ENCODE measurements at places on chromosomes 3 and 15.

- DNase-seq = no peak
These were observed 700 bp downstream of the MKRN2 start for GRCh38 chr3:12557473-12558100.

GRCh38 chr3:118059096-118059495 is 975.5 kb downstream of the IGSF11 start:
- no peak for DNase-seq

DNA sequence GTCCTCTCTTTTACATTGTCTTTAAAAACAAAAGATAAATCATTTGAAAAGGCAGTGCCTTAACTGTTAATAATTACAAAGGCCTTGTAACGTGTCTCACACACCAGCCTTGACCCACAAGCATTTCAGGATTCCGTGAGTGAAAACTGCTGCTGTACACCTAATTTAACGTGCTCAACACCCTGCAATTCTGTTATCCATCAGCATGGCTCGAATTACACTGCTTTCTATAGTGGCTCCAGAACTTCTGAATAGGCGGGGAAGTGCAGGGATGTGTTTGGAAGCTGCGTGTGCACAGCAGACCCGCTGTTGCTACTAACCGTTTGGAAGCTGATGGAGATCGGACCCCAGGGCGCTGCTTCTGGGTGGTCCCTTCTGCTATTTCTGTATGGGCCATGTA is 9.9 kb upstream of the ETFA start:
- DNase-seq = no peak

- DNase-seq = no peak
These were observed 95.3 kb downstream of the ITPR1 start for GRCh38 chr3:4588466-4588865.

- no peak for DNase-seq
These were observed 177.1 kb downstream of the UACA start for GRCh38 chr15:70586241-70586640.

GRCh38 chr3:140844072-140844471 is 97.6 kb upstream of the SLC25A36 start:
- DNase-seq = no peak

DNA sequence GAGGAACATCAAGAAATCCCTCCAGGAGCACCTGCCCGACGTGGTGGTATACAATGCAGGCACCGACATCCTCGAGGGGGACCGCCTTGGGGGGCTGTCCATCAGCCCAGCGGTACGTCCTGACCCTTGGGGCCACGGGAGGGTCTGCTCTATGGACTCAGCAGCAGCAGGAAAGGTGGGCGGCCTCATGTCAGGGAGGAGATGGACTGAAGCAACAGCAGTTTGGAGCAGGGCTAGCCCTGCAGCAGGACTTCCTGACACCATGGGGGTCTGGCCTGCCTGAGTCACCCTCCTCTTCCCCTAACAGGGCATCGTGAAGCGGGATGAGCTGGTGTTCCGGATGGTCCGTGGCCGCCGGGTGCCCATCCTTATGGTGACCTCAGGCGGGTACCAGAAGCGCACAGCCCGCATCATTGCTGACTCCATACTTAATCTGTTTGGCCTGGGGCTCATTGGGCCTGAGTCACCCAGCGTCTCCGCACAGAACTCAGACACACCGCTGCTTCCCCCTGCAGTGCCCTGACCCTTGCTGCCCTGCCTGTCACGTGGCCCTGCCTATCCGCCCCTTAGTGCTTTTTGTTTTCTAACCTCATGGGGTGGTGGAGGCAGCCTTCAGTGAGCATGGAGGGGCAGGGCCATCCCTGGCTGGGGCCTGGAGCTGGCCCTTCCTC is 24.2 kb downstream of the HDAC11 start:
- no peak for DNase-seq

DNA sequence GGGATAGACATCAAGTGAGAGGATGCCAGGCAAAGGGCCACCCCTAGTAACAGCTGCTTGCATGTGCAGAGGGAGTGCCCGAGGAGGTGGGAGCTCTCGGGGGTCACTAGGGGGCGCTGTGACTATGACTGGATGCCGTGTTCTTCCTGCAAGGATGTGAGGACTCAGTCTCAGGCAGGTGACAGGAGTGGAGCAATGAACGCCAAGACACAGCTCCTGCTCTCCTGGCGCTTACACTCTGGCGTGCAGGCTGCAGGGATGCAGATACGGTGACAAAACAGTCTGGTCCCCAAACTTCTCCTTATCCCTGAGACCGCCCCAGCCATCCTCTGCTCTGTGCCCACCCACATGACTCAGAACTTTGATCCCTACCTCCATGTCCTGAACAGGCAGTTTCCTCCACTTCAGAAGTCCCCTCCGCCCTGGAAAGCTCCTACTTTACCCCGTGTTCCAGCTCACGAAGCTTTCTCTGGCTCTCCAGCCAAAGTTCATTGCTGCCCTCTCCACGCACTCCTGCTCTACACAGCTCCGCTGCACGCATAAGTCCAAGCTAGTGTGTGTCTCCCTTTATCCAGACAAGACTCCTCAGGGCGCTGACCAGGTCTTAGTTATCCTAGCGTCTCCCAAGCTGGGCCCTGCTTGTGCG is 14.7 kb downstream of the RHOV start:
- peak; percentile 91 for DNase-seq

GRCh38 chr15:40852529-40852928 is 8.7 kb downstream of the SPINT1 start:
- no peak for DNase-seq

GRCh38 chr15:30671309-30671708 is 45.4 kb downstream of the ARHGAP11B start:
- no peak for DNase-seq

DNA sequence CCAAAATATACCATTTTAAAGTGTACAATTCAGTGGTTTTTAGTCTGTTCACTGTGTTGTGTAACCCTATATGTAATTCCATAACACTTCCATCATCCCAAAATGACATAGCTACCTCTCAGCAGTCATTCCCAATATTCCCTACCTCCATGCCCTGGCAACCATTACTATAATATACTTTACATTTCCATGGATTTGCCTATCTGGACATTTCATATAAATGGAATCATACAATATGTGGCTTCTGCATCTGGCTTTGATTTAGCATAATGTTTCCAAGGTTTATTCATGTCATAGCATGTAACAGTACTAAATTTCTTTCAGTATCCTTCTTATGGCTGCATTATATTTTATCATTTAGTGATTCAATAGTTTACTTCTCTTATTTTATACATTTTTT is 25.3 kb downstream of the FAM98B start:
- no peak for DNase-seq

DNA sequence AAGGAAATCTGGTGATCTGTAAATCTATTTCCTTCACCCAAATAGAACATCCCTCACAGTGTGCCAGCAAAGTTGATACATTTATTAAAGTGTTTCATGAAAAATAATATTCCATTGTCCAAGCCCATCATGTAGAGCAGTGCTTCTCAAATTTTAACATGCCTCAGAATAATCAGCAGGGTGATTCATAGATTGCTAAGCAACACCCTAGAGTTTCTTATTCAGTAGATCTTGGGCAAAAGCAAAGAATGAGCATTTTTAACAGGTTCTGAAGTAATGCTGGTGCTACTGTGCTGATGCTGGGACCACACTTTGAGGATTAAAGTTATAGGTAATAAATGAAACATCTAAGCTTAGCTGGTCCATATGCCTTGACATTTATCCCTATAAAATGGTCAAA is 210.5 kb downstream of the ZIC4 start:
- DNase-seq = no peak

DNA sequence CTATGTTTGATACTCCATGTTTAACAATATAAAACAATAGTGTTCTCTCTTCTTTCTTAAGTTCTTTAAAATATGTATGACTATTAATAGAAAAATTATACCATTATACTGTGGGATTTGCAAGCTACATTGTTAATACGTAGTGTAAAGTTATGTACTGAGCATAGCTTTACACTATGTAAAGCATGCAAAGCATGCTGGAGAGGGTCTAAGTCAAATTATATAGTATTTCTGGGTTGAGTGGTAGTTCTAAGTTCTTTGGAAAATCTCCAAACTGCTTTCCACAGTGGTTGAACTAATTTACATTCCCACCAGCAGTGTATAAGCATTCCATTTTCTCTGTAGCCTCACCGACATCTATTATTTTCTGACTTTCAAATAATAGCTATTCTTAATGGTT is 253.0 kb downstream of the RAP2B start:
- DNase-seq = no peak

DNA sequence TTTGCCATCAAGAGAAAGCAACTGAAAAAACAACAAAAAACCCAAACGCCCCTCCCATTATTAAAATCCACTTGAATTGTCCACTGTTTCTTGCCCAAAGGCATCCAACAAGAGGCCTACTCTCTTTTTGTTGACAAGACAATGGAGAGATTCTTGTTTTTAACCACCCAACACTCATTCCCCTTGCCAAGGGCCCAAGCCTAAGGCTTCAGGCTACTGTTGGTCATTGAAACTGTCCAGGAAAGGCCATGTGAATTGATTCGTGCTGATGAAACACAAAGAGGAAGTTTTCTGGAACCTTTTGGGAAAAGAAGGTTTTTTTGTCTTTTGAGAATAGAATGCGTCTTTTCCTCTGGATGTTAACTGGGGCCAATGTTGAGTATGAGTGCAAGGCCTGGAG is 157.4 kb upstream of the PFN2 start:
- DNase-seq = no peak

DNA sequence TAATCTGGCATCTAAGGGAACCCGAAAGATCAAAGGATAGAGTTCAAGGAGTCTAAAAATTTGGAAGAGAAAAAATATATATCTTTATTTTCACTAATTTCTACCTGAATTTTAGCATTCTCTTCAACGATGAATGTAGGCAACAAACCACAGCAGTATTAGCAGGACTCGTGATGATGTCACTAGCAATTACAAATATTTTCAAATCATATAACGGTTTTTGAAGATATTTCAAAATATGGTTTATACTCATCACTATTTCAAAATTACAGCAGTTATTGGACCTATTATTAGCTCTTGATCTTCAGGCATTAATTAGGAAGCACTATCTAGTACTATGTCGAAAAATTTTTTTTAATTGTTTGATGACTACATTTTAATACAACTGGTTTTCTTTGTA is 27.0 kb upstream of the ANKDD1A start:
- DNase-seq = no peak

DNA sequence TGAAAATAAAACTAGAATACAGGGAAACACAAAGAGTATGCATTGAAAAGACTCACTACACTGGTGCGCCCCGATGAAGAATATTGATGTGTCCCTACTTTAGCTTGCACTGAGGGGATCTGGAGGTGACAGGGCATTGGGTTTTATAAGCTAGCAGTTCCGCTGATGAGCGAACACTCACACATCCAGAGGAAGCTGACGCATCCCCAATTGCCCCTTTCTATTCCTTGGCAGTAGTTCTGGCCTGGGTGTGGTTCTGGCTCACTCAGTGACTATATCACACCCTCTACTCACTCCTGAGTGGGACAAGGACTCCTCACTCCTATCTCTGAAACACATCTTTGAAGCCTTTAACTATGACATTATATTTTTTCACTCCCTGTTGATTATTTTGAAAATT is 71.0 kb downstream of the B3GNT5 start:
- DNase-seq = no peak

DNA sequence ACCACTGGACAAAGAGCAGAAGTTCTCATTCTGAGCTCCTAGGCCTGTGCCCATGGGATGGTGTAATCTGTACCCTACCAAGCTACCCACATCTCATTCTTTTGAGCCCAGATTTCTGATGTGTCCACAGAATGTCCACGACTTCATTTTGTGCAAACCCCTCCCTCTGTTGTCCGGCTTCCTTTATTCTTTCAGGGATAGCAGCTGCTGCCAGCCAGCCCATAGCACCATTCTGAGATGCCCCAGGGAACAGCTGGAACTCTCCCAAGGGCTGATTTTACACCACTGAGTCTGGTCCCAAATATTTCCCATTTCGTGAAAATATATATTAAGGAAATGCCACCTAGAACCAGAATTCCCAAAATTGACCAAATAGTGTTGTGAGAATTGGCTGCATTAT is 236.6 kb downstream of the SATB1 start:
- DNase-seq = no peak

GRCh38 chr3:98768961-98769360 is 5.8 kb downstream of the ST3GAL6 start:
- no peak for DNase-seq

GRCh38 chr3:128844502-128844901 is 34.9 kb upstream of the ACAD9 start:
- DNase-seq = no peak

GRCh38 chr3:73259856-73260255 is 198.4 kb downstream of the EBLN2 start:
- DNase-seq = no peak

DNA sequence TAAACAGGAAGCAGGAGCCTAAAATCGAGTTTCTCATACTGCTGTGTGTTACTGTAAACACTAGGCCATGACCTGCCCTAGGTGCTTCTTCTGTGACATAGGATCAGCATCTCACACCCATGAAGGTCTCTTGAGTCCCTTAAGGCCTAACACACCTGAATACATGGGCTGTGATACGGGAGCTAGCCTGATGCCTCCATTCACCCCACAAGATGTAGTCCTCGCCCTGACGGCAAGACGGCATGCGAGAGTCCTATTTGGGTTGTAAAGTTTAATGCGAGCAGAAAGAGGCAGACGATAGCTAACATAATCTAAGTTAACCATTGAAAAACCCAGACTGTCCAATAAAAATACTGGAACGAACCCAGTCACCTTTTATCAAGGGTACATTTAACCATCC is 241.1 kb upstream of the ICE2 start:
- DNase-seq = peak; percentile 66

GRCh38 chr3:149000206-149000745 is 8.9 kb downstream of the GYG1 start:
- no peak for DNase-seq

DNA sequence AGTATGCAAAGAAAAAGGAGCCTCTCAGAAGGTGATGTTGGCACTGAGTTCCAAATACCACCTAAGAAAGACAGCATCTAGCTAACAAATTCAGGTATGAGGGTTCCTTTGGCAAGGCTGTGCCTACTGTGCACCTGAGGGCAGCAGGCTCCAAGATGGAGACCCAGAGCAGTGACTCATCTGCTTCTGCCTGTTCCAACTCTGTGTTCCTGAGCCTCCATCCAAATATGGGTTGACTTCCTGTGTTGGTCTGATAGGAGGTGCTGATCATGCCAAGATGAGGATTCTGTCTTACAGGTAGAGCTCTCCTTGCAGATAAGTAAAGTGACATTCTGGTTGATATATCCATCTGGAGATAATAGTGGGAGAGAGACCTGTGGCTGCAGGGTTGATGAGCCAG is 26.0 kb downstream of the SV2B start:
- DNase-seq = no peak

GRCh38 chr3:127042634-127043033 is 59.7 kb downstream of the PLXNA1 start:
- no peak for DNase-seq

- DNase-seq = no peak
These were observed 678.5 kb downstream of the NR2F2 start for GRCh38 chr15:97009031-97009431.

DNA sequence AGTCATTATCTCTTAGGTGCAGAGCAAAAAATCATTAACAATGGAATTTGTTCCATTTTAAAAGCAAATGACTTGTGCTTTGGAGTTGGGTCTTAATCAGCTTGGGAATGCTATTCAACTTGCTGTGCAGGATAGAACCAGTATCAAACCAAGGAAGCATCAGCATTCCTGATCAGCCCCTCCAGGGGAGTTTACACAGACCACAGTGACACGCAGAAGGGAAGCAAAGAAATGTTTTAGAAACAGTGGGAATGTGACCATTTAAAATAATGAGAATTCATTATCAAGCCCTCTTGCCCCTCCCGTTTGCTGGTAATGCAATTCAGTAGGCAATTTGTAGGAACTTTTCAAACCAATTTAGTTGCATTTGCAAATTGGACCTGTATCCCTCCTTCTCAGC is 155.1 kb downstream of the LRTM1 start:
- no peak for DNase-seq
